ENCODE measurements at places on chromosomes 6 and 20.

GRCh38 chr6:37525460-37526357 is 26.0 kb upstream of the CCDC167 start:
- DNase-seq: peak; percentile 43

DNA sequence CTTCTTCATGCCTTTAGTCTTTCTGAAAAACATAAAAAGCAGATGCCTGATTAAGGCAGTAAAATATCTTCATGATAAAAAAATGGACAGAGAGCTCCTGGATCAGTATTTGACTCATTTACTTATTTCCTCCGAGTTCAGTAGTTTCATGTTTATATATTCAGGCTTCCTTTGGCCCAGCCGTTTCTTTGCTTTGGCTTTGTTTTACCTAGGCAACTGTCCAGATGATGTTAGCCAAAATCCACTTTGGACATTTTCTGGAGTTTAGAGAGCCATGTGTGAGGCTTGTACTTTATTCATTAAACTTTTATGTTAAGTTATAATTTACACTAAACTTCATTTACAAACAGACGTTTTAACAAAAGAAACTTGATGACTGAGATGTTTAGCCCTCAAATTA is 307.1 kb upstream of the RSPO3 start:
- DNase-seq: peak; percentile 57

- no peak for DNase-seq
Observed at GRCh38 chr20:24872291-24873024, 76.6 kb upstream of the CST7 start.

- DNase-seq: no peak
Observed at GRCh38 chr20:3473944-3474343, 3.1 kb downstream of the ATRN start.

DNA sequence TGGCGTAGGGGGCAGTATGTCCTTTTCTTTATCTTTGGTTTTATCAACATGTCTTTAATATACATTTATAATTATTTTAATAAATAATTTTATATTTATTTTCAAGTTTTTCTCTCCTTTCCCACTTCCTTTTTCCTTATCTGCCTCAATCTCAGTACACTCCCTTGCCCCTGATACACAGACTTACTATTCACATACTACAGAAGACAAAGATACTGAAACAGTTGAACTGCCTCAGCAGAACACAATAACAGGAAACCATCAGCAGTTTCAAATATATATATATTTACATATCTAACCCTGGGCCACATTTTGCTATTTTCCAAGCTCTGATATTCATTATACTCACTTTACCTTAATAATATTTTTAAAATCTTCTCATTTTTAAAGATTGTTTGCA is 19.8 kb downstream of the IBTK start:
- DNase-seq: no peak

DNA sequence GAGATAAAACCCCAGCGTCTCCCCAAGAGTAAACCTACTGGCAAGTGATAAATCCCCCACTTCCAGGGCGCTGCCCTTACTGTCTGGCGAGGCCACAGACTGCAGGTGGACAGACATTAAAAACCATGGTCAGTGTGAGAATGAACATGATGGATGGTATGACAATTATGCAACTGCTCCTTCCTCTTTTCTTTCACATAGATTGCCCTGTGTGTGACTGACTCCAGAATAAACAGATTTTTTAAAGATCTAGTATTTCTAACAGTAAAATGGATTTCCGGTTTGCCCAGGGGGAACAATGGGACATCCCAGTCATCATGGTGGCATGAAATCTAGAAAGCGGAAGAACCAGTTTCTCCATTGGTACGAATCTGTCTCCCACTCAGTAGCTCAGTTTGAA is 153.7 kb downstream of the FOXC1 start:
- DNase-seq: no peak

GRCh38 chr6:127796713-127797112 is 104.1 kb downstream of the THEMIS start:
- DNase-seq: no peak

- DNase-seq: no peak
Observed at GRCh38 chr6:54588176-54588575, 258.4 kb upstream of the FAM83B start.
